HL-60 (cell line): ENCODE measurements at places on chromosomes 4 and X.
A peak's percentile ranks its signal among the peaks of the same experiment; 100 is the strongest.

DNA sequence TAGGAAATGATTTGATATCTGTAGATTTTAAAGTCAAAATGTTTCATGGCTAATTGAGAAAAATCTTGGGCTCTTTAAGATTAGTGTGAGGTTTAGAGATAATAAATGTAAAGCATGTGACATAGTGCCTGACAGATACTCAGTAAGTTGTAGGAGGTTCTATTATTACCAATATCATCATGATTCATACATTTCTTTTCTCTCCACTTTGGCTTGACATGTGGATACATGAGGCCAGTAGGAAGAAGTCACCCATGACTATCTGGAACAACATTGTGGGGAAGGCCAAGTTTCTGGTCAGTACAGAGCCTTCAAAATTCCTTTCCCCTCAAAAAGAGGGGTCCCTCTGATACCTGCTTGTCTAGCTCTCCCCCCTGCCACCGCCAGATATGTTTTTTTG is 91.2 kb upstream of the SORBS2 start:
- no peak for DNase-seq

GRCh38 chr4:35793766-35794165 is 450.5 kb downstream of the ARAP2 start:
- no peak for DNase-seq

GRCh38 chrX:109475174-109475891 is 6.6 kb downstream of the GUCY2F start:
- DNase-seq, result peak; percentile 32

DNA sequence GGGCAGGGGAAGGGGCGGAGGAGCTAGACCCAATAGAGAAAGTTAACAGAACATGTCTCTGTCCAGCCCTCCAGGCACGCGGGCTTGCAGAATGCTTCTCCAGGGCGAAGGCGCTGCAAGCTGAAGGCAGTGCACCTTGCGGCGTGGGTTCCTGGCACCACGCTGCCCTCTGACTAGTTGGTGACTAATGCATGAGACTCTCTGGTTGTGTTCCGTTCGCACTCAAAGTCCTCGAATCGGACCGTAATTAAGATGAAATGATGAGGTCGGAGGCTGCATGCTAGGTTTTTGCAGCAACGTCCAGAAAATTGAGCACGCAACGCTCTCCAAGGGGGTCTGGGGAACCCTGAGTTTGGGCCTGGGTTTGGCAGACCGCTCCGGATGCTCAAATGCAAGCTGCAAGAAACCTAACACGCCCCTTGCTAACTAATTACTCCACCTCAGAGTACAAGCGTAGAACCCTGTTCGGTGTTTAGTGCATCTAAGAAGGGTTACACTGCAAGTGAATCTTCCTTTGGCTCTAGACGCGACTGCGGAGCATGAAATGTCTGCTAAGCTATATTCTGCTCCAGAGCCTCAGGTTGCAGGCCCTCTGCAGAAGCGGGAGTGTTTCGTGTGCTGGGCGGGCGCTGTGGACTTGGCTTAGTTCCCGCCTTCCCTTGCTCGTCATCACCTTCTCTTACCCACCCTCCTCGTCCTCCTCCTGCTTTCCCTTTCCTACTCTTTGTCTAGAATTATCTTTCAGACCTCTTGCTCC is 57.1 kb upstream of the NKAP start:
- no peak for DNase-seq

DNA sequence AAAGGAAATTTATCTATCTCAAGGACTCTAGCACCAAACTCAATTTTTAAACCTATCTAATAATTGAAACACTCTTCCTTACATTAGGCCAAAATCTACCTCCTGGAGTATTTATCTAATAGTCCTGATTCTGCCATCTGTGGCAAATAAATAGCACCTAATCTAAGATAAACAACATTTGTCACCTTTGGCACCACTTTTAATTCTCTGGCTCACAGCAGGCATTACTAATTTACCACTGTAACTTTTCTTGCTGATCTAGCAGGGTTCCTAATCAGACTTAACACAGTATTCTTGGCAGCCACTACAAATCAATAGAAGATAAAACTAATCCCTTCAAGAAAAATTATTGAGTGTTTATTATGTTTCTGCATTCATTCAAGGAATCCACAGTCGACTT is 161.1 kb downstream of the KCTD8 start:
- DNase-seq, result no peak

- no peak for DNase-seq
Observed at GRCh38 chr4:142721187-142721586, 124.9 kb downstream of the INPP4B start.

DNA sequence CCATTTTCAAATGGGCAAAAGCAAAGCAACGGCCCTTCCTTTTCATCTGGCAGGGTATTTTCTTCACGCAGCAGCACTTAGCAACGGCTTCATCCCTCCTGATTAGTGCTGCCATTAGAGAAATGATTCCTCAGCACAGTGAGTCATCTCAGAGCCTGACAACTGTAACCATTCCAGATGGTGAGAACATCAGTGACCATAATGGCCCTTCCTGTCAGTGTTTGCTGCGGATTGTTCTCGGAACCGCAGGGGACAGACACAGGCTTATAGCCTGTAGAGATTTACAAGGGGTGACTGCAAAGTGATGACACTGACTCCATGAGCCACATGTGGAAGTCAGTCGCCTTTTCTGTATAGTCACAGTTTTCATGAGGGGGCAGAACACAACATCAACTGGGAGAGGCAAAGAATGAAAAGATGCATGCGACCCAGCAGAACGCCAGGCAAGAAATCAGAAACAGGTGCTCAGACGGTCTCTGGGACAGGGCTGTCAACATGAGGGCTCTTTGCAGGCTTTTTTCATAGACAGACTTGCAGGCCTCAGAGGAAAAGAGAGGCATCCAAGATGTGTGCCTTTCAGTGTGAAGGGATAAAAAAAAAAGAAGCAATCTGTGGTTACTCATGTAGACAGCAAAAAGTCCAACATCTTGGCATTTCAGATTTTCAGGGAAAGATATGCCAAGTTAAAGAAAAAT is 69.9 kb upstream of the FBXW7 start:
- no peak for DNase-seq

GRCh38 chr4:107349732-107350131 is 313.6 kb upstream of the DKK2 start:
- no peak for DNase-seq

GRCh38 chrX:17616936-17617335 is 120.4 kb upstream of the SCML1 start:
- no peak for DNase-seq

- DNase-seq, result no peak
Observed at GRCh38 chrX:19576742-19577141, 61.4 kb upstream of the MAP3K15 start.

DNA sequence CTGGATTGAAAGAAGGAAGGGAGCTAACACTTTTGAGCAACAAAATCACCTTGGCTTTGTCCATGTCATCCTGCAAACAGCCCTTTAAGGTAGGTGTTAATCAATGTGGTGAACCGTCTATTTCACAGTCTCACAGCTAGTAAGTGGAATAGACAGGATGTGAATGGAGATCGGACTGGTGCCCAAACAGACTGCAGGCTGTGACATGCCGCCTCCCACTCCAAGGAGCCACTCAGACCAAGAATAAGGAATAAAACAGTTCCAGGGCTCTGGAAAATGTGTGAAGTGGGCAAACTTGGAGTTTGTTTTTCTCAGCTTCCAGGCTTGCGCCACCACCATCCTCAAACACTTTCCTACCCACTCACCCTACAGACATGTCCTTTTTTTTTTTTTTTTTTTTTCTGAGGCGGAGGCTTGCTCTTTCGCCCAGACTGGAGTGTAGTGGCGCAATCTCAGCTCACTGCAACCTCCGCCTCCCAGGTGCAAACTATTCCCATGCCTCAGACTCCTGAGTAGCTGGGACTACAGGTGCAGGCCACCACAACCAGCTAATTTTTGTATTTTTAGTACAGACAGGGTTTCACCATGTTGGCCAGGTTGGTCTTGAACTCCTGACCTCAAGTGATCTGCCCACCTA is 57.7 kb upstream of the SEC24B start:
- no peak for DNase-seq

DNA sequence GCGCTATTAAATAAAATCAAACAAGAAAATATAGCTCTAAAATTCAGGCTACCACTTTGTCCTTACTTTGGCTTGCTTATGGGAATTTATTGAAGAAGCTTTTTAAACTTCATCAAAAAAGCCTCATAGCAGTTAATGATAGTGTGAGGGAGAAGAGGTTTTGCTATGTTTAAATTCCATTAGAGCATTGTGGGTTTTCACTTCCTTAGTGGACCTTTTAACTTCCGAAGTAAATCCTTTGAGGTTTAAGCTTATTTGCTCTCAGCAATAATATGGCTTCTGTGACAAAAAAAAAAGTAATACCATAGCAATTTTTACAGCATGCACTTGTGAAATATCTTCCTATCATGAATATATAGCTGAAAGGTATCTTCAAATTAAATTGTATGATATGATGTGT is 120.2 kb upstream of the NDST4 start:
- DNase-seq, result no peak

DNA sequence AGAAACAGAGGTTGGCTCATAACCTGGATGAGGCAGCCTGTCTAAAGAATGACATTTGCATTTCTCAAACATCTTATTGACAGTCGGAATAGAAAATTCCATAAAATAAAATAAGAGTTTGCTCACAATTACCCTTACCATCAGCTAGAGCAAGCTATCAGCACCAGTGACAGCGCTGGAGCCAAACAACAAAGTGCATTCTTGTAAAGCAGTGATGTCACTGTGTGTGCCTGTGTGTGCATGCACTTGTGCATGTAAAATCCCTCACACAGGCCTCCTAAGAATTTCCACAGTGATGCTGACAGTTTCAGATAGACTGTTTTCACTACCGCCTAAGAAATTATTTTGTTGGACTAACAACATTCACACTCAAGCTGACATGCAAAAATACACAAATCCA is 77.6 kb downstream of the EVC2 start:
- DNase-seq, result no peak

GRCh38 chr4:134028421-134028820 is 173.2 kb downstream of the PABPC4L start:
- no peak for DNase-seq

DNA sequence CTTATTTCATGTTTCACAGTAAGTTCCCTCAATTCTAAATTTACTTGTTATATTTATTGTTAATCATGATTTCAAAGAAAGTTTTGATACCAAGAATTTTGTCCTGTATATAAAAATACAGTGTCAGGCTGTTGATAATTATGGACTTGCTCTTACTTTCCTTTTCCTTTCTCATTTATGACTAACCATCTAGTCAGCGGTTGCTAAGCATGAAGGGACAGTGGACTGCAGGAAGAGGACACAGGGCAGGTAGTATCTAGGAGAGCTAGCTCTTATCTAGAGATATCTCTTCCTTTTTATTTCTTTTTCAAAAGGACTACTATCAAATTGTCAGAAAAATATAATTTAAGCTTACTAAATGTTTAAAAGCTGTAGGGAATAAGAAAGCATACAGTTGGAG is 1.6 kb downstream of the OPRPN start:
- DNase-seq, result no peak

DNA sequence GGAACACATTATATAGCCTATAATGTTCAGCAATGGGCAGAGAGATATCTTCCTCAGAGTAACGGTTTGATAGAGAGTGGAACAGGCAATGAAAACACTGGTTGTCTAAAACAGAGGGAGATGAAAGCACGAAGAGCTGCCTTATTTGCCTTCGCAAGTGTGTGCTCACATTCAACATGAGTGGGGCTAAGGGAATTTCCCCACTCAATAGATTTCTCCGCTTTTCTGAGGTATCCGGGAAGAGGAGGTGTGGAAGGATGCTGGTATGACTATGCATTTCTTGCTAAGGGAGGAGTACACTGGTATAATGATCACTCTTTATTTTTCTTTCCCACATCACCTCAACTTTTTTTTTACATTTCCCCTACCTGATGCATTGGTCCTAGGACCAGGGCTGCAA is 7.8 kb upstream of the GPR82 start:
- no peak for DNase-seq

DNA sequence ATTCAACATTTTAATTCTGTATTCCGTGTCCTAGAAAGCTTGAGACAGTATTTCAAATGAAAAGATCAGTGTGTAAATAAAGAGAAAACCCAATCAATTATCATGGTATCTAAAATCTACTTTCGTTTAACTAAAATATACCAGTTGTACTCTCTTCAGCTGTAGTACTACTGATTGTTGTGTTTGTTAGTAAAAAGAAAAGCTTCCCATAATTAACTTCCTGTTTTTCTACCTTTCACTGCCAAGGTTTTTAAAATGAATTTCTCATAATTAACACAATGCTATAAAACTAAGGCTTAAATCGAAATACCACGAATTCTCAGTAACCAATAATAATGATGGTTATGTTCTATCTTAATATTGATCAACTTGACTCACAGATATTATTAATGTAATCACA is 37.4 kb downstream of the PPP3CA start:
- DNase-seq, result no peak

GRCh38 chr4:28296239-28296638 is 1435.6 kb downstream of the STIM2 start:
- no peak for DNase-seq

DNA sequence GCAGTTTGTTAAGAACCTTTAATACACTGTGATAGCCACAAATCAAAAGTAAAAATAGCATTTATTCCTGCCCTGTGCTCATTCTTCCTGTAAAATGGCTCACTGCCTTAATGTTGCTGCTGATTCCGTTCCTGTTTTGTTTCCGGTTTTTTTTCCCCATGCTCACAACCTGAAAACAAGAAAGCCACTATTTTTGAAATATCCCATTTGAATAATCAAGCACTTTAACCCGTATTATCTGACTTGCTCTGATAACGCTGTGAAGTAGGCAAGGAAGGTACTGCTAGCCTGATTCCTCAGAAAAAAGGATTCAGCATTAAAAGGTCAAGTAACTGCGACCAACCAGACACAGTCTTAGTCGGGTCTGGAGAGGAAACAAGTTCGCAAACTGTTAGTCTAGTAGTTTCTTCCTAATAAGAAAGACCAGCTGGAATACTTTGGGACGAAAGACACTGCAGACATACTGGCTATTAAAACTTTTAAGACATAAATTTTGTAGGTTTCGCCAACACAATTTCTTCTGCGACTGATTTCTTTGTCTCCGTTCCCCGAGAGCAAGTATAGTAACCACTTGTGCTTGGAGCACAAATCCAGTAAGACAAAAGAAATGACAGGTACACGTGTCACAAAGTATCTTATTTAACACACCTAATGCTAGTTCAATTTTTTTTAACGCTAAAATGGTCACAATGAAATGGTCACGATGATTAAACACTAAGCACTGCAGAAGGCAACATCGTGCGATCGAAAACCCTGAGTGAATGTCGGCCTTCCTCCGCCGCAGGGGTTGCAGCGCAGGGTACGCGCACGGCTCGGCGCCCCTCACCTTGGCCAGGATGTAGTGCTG is 802 bp downstream of the COX18 start:
- peak; percentile 42 for DNase-seq

DNA sequence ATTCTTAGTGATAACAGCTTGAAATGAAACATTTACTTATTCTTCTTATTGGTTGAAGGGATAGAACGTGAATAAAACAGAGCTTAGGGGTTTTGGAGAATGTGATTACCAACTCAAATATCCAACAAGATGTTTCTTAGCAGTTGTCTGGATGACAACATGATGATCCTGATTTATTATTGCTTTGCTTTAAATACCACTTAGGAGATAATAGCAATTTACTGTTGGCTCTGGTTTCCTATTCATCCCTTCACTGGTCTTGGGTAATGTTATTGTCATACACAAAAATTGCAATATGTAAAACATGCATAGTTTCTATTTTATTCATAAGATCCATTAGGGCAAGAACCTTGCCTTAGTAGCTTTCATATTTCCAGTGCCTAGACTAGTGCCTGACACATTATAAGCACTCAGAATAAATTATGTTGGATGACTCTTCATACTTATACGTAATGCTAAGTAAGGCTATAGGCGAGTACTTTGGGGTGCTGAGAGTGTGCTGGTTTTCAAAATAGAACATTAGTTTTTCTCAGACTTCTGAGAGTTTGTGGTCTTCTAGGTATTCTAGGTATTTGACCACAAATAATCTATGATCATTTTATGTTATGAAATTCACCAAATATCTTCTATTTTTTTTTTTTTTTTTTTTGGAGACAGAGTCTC is 58.6 kb upstream of the PGRMC2 start:
- no peak for DNase-seq
